ENCODE measurements at places on chromosomes 2 and 18.

DNA sequence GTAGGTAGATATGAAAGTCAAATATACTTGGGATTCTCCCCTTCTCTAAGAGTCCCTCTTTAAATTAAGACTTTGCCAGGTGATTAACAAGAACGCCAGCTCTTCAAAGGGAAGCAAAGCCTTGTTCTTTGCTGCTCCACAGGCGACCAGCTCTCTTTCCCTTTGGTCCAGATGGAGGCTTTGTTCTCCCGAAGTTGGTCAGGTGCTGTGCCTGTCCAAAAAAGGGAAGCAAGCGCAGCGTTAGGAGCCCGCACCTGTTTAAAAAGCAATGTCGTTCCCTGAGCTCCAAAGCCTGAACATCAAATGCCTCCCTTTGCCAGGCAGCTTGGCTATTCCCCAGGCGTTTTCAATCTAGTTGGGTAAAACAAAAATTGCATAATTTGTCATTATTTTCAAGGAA is 1913.1 kb upstream of the PIK3C3 start:
- no peak for DNase-seq
- H3K27me3 ChIP-seq, result no peaks in the 10 kb centered on the region
- H3K4me3 ChIP-seq, result no peak overlapping the region
- H3K36me3 ChIP-seq, result no peaks in the 10 kb centered on the region
- H3K4me1 ChIP-seq, result no peaks in the 10 kb centered on the region

GRCh38 chr2:43472527-43473194 is 123.2 kb downstream of the THADA start:
- peaks cover 15% of the 10 kb centered on the region for H3K36me3 ChIP-seq
- no peak for DNase-seq

DNA sequence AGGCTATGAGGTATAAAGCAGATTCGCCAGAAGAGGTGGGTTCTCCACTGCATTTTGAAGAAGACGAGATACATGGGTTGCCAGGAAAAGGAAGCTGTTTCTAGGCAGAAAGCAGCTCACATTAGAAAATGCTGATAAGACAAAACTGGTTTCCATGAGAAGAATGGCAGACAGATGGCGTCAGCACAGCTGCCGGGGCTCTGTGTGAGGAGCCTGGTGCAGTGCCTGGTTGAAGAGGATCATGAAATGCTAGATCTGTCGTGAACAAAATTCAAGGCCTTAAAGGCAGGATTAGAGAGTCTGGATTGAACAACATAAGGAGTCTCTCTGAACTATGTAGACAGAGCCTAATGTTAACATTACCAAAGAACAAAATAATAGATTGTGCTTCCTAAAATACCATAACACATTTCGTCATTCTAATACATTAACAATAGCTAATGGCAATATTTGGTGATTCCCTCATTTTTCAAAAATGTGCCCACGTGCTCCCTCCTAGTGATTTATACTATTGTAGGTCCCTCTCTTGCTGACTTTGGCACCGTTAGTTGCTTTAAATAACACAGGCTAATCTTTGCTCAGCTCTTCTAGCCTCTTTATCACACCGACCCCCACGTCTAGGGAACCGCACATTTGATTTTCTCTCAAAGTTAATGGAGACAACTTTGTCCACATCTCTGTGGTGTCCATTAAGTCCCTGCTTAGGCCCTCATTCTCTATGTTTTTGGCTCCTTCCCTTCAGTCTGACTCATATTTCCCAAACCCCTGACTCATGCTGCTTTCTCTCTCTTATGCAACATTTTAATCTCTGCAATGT is 38.2 kb downstream of the EFEMP1 start:
- H3K4me1 ChIP-seq, result no peaks in the 10 kb centered on the region
- no peaks in the 10 kb centered on the region for H3K36me3 ChIP-seq
- no peak overlapping the region for H3K4me3 ChIP-seq

- no peaks in the 10 kb centered on the region for H3K36me3 ChIP-seq
- no peaks in the 10 kb centered on the region for H3K27me3 ChIP-seq
- DNase-seq, result no peak
- H3K4me1 ChIP-seq, result no peaks in the 10 kb centered on the region
- no peak overlapping the region for H3K27ac ChIP-seq
- H3K4me3 ChIP-seq, result no peak overlapping the region
These were observed 1436.4 kb downstream of the SUCLG1 start for GRCh38 chr2:83022631-83023210.

GRCh38 chr18:64131314-64131713 is 17.6 kb downstream of the LINC00305 start:
- H3K4me3 ChIP-seq, result no peak overlapping the region
- no peak overlapping the region for H3K27ac ChIP-seq
- no peaks in the 10 kb centered on the region for H3K27me3 ChIP-seq
- no peaks in the 10 kb centered on the region for H3K36me3 ChIP-seq
- no peaks in the 10 kb centered on the region for H3K4me1 ChIP-seq

- H3K27me3 ChIP-seq, result no peaks in the 10 kb centered on the region
- peak overlapping the region; percentile 20 for H3K4me3 ChIP-seq
- peaks cover 49% of the 10 kb centered on the region for H3K4me1 ChIP-seq
- DNase-seq, result no peak
- peak overlapping the region; percentile 11 for H3K27ac ChIP-seq
These were observed 39.0 kb downstream of the NOL10 start for GRCh38 chr2:10650761-10651160.

GRCh38 chr2:178457390-178457886 is 6.3 kb downstream of the PJVK start:
- H3K27ac ChIP-seq, result no peak overlapping the region
- H3K4me3 ChIP-seq, result no peak overlapping the region
- DNase-seq, result no peak
- H3K4me1 ChIP-seq, result no peaks in the 10 kb centered on the region

- DNase-seq, result no peak
- H3K36me3 ChIP-seq, result peaks cover 22% of the 10 kb centered on the region
- H3K4me3 ChIP-seq, result no peak overlapping the region
- H3K4me1 ChIP-seq, result peaks cover 5% of the 10 kb centered on the region
- no peaks in the 10 kb centered on the region for H3K27me3 ChIP-seq
These were observed 6.2 kb downstream of the COPS9 start for GRCh38 chr2:240129731-240130392.

DNA sequence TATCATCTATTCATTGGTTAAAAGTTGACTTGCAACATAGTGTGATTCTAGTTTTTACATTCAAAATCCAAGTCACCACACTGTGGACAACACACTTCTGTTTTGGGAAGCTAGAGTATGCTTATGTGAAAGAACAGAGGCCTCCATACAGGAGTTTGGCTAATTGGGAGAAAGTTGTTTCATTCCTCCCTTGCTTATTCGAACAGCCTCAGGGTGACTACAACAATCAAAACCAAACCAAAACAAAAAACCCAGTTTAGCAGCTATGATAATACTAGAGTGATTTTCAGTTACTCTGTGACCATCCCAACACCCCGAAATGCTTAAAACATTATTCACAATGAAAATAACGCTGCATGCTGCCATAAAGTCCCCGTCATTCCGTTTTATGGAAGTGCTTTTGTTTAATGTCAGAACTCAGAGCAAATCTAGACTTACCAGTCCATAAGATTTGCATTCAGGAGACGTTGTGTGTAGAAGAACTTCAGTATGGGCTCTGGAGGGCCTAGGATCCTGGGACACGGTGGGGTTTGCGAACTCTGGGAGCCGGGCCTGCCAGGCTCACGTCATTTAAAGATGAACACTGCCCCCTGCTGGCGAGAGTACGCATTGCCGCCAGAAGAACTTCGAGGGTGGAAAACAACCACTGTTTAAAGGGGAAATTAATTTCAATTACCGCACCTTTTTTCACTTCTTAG is 111.4 kb downstream of the FTCDNL1 start:
- H3K27ac ChIP-seq, result no peak overlapping the region
- H3K27me3 ChIP-seq, result peaks cover 26% of the 10 kb centered on the region
- DNase-seq, result peak; percentile 24

- no peak overlapping the region for H3K27ac ChIP-seq
- H3K27me3 ChIP-seq, result peaks cover 31% of the 10 kb centered on the region
- no peak for DNase-seq
- no peak overlapping the region for H3K4me3 ChIP-seq
These were observed 74.7 kb upstream of the TLK1 start for GRCh38 chr2:171235262-171235881.

- no peaks in the 10 kb centered on the region for H3K36me3 ChIP-seq
- H3K27me3 ChIP-seq, result peaks cover 11% of the 10 kb centered on the region
- no peaks in the 10 kb centered on the region for H3K4me1 ChIP-seq
- no peak for DNase-seq
- H3K4me3 ChIP-seq, result no peak overlapping the region
These were observed 79.1 kb downstream of the TWIST2 start for GRCh38 chr2:238926761-238927611.

DNA sequence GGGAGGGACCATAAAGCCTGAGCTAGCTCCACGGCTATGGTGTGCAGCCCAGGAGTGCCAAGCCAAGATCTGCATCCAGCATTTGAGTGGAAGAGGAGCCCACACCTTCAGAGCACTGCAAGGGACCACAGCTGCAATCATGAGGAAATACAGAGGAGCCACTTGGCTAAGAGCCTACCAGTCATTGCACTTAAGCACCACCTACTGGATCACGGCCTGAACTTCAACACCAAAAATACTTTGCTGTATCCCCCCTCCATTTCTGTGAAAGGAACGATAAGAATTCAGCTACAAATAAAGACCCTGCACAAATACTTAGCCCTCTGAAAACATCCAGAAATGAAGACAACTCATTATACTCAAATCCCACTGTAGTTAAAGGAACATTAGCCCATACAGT is 545.3 kb downstream of the TSN start:
- no peak for DNase-seq
- no peaks in the 10 kb centered on the region for H3K36me3 ChIP-seq
- no peak overlapping the region for H3K27ac ChIP-seq
- no peaks in the 10 kb centered on the region for H3K27me3 ChIP-seq
- no peaks in the 10 kb centered on the region for H3K4me1 ChIP-seq
